ENCODE measurements at places on chromosomes 3 and 15.

GRCh38 chr15:82763361-82764116 is 42.3 kb downstream of the FSD2 start:
- no peak for DNase-seq

DNA sequence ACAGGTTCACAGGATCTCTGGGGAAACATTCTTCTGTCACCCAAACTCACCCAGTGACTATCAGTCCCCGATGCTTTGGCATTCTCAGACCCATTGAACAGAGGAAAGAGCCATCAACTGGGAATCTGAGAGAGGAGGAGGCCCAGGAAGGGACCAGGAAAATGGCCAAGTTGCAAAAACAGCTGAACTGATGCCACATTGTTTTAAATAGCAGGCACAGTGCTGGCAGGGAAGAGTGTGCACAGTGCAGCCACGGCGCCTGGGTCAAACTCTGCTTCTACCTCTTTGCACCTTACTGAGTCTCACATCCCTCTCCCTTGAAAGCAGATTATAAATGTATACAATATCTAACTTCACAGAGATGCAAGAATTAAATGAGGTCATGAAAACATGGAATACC is 66.4 kb downstream of the SRGAP3 start:
- DNase-seq: no peak

DNA sequence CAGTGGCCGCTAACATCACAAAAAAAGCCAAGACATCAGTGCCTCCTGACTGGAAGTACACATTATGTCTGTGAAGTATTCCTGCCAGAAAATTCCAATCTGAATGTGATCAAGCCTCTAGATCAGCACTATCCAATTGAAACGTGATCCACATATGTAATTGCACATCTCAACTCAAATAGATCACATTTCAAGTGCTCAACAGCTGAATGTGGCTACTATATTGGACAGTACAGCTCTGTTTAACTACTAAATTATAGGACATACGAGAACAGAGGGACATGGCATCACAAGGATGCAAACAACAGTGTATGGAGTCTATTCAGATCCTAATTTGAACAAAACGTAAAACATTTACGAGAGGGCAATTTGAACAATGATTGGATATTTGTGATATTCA is 542 bp upstream of the UBAP1L start:
- DNase-seq: no peak

DNA sequence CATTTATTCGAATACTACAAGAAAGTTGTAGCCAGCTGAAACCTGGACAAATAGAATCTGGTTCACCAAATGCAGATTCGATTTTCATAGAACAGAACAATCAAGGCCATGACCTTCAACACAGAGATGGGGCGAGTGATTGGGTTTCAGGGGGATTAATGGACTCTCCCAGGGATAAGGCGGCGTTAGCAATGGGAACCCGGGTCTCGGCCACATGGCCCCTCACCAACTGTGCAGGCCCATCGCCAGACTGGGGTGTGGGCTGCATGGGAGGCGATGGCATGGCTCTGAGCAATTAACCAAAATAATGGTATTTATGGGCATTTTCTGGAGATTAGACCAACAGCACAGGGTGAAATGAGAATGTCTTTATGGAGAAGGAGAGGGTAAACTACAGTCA is 34.2 kb downstream of the VGLL4 start:
- DNase-seq: no peak

GRCh38 chr3:73933585-73933984 is 308.8 kb upstream of the PDZRN3 start:
- DNase-seq: no peak

DNA sequence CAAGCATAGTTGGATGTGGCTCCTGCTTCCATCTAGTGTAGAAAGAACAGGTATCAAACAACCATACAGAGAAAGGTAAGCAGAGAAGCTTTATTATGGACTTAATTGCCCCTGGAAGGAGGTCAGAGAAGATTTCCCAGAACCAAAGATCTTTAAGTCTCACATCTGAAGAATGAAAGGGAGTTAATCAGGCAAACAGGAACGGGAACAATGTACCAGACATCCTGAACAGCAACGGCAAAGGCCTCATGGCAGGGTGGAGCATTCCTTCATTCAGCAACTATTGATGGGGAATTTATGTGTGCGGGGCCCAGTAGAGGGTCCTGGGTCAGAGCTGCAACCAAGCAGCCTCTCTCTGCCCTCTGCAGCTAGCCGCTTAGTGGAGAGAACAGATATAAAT is 61.5 kb downstream of the LMCD1 start:
- no peak for DNase-seq

- DNase-seq: no peak
These were observed 810 bp upstream of the THRB start for GRCh38 chr3:24495326-24495994.

GRCh38 chr3:58008141-58009025 is at the start of gene FLNB:
TSS of gene FLNB (plus strand) at chr3:58008422. CDS start at chr3:58008565, 143 bp downstream.
- peak; percentile 82 for DNase-seq

DNA sequence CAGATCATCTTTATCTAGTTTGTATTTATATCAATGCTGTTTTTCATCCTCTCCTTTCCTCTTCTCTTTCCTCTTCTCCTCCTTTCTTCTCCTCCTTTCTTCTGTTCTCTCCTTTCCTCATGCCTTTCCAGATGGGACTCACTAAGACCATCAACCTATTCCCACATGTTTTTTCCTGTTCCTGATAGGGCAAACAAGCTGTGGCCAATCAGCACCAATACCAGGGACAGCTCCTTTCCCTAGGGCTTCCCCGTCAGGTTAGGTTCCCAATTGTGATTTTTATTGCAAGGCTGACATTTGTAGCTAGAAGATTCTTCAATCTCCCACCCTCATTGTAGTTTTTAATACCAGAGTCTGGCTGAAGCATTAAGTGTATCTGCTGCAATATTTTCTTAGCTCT is 76.3 kb upstream of the COL8A1 start:
- DNase-seq: no peak

- no peak for DNase-seq
These were observed 63.6 kb downstream of the SMAD6 start for GRCh38 chr15:66765478-66766281.

- no peak for DNase-seq
These were observed 540 bp upstream of the KLHL40 start for GRCh38 chr3:42684632-42685362.

DNA sequence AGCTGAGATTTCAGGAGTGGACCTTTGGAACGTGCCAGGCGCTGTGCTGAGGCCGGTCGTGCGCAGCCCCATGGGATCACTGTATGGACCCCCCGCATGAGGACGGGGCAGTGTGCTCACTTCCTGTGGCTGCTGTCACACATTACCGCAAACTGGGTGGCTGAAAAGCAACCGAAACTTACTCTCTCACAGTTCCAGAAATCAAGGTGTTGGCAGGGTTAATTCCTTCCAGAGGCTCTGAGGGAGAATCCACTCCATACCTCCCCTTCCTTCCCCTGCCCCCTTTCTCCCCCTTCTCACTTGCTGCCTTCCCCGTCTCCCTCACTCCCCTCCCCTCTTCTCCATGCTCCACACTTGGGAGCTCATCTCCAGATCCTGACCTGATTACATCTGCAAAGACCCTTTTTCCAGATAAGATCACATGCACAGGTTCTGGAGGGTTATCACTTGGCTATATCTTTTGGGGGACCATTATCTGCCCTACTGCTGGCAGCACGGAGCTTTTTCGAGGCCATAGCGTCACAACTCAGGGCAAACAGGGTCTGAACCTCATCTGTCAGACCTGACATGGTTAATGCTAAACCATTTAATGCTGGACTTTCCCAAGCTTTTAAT is 41.2 kb downstream of the KLF13 start:
- no peak for DNase-seq

DNA sequence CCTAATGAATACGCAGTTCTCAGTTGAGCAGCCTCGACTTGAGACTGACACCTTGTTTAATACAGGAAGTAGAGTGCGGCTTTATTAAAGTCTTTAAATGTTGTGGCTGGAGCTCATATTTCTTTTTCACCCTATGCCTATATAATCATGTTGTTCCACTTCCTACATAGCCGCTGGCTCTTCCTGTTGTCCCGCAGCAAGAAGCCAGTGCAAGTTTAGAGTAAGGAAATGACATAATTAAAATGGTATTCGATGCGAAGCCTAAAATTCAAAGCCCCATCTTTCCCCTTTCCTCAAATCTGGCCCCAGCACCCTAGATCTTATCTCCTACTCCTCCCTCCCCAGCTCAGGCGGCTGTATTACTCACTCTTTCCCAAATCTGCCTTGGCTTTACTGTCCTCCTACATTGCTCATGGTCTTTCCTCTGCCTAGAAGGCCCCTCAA is 7.5 kb upstream of the PHLDB2 start:
- no peak for DNase-seq

DNA sequence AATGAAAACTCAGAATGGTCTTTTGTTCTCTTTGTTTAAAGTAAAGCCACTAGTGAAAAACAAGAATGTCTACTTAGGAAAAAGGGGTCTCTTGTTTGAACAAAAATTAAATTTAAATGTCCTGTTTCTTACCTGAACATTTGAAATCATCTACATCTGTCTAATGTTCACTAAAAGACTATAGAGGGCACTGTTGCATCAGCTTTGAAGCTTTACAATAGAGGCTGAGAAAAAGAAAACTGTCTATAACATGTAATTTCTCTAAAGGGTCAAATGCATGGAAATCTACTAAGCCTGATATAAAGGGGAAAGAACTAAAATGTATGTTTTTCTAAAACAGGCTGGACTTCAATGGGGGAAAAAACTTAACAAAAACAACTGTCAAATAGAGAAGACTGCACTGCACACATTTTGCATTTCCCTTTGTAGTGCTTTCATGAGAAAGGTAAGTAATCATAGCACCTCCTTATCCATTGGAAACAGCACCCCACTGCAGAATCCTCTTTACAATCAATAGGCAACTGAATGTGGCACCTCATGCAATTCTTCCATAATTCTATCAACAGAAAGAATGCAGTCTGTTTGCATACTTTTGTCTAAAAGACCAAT is 26.3 kb downstream of the DPH6 start:
- peak; percentile 27 for DNase-seq

- no peak for DNase-seq
These were observed 121.3 kb upstream of the IQSEC1 start for GRCh38 chr3:13194285-13195209.

DNA sequence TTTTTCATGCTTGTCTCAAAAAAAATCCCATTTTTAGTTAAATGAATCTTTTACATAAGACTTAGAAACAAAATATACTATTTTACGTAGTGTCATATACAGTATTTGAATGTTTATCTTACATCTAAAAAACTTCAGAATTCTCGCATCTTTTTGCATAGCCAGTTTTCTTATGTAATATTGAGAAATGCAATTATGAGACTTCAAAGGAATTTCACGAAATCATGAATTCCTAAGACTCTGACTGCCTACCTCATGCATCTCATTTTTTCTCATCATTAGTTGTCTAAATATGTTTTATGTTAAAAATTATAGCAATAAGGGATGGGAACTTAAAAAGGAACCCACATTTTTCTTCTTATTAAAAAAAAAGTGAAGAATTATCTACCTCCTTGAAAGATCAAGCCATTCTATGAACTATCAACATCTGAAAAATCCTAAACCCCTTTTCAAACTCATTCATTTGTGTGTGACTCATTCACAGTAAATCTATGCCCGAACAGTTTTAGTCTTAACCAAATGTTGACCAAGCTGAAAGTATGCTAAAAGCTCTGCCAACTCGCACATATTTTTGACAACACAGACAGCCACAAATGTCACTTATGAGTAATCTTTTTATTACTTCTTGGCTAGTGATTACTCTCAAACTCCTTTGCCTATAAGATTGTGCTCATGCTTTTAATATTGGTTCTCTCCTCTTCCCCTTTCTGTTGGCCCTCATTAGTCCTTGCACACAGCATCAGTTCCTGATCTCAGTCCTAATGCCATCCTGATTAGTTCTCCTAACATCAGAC is 115.9 kb downstream of the DCLK3 start:
- no peak for DNase-seq

DNA sequence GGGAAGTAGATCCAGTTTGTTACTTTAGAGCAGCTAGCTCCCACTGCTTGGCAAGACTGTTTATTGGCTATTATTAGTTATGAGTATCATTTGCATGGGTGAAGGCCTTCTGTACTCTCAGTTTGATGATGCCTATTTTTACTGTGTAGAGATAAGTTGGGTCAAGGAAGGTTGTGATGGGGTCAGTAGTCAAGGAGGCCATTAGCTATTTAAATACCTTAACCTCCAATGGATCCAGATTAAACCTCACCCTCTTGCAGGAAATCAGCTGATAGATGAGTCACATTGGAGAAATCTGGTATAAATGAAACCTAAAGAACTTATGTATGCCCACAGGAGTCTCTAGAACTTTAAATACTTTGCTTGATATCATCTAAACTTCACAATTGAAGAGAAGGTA is 45.0 kb downstream of the THBS1 start:
- DNase-seq: no peak

- DNase-seq: no peak
These were observed 61.0 kb downstream of the APBA2 start for GRCh38 chr15:28946803-28947202.

DNA sequence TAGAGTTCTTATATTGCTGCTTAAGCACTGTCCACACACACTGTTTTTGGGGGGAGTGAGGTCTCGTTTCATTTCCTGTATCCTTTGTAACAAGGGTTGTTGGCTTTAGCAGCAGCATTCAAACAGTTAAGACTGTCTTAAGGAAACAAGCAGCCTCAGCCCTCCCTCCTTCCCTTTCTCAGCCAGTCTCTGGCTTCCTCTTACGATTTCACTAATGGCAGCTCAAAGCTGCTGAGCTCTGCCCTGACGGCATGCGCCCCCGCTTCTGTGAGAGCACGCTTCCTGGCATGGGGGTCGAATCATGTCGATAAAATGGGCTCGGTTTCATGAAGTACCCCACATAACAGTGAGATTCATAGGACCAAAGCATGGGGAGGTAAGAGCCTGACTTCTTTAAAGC is 105.0 kb downstream of the KLHL25 start:
- DNase-seq: peak; percentile 73

GRCh38 chr3:138567403-138567802 is 26.7 kb downstream of the CEP70 start:
- no peak for DNase-seq

DNA sequence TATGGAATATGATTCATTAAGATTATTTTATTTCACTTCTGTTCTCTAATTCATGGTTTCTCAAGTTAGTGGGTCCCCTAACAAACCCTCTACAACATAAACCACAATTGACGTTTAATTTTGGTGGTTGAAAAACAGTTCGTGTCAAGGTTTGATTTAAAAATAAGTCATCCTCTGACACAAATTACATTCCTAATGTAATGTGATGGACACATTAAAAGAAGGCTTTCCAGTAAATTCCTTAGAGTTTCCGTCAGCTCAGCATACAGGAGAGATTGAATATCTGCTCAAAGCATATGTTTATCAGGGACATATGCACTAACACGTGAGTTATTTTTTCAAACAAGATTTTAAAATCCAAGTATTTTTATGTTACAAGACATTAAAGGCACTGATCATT is 626.5 kb upstream of the ADAMTS9 start:
- DNase-seq: no peak

- no peak for DNase-seq
These were observed 748.5 kb upstream of the CBLB start for GRCh38 chr3:106617276-106617675.

- DNase-seq: no peak
These were observed 251.7 kb downstream of the KCNMB2 start for GRCh38 chr3:178787960-178788359.

All from naive thymus-derived CD4-positive, alpha-beta T cell (primary cell).